ENCODE measurements at places on chromosomes 2 and 18.

DNA sequence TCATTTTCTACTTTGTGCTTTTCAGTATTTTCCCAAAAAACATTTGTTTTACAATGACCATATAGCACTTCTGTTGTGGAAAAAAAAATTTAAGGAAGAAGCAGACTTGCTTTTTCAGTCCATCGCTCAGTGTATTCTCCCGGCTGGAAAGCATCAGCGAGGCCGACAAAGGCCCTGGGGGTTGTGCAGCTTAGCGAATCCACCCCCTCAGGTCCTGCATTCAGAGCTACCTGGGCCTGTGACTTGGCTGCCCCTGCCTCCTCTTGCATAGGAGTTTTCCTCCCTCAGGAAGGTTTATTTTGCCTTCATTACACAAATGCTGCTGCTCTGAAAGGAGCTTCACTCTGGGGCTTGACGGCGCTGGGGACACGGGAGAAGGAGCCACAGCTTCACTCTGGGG lies 244.4 kb upstream of the MGAT5 start:
- DNase-seq: no peak

- no peak for DNase-seq
These were observed 105.0 kb upstream of the ZFP36L2 start for GRCh38 chr2:43331422-43331821.

GRCh38 chr2:55451699-55452098 lies 32.0 kb upstream of the CCDC88A start:
- no peak for DNase-seq

- DNase-seq: no peak
These were observed 20.6 kb upstream of the GCC2 start for GRCh38 chr2:108428286-108429009.

GRCh38 chr2:78145395-78145996 lies 623.3 kb upstream of the LRRTM4 start:
- no peak for DNase-seq

- DNase-seq: no peak
These were observed 519.7 kb downstream of the PLCL1 start for GRCh38 chr2:198324071-198324470.

- no peak for DNase-seq
These were observed 89.8 kb upstream of the MBOAT2 start for GRCh38 chr2:9093324-9093723.

DNA sequence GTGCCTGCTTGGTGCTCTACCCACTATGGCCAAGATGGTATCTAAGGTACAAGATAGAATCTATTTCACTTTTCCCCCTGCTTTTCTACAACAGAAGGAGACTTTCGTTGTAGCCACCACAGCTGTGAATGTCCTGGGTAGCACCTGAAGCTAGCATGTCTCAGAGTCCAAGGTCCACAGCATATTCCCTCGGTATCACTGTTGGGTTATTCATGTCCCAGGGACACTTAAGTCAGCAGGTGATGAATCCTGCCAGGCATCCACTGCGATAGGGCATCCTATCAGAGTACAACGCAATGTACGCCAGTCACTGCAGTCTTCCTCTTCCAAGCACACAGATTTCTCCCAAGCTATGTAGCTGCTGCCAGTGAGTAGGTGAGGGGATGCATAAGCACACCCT lies 129.1 kb upstream of the LINC00305 start:
- no peak for DNase-seq

GRCh38 chr2:42878581-42878980 lies 86.2 kb upstream of the HAAO start:
- no peak for DNase-seq

DNA sequence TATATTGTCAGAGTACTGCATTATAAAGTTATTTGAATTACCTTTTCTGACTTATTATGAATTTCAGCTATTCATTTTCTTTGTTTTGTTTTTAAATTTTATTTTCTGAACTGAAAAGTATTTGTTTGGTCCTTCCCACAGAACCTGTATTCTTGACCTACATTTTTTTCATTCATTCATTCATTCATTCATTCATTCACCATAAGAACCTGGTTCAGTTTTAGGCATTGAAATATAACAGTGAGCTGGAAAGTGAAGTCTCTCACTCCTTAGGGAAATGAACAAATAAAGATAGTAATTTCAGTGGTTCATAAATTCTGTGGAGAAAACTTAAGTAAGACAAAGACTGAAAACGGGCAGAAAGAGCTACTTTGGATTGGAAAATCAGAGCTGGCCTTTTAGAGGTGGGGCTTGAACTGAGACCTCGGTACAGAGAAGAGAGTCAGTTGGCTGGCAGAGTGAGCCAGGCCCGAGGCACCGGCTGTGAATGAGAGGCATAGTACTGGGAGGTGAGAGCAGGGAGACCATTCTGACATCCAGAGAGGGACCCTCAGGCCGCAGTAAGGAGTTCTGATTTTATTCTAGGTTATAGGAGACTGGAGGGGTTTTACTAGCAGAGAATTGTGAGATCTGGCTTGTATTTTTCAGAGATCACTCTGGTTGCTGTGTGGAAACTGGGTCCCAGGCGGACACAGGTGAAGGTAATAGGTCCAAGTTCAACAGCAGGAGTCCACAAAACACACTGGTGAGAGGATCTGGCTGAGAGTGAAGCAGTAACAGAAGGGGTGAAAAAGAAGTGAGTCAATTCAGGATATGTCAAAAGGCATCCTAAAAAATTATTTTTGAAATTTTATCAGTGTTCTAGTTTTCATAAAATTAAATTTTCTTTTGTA lies 75.8 kb upstream of the FN1 start:
- no peak for DNase-seq

DNA sequence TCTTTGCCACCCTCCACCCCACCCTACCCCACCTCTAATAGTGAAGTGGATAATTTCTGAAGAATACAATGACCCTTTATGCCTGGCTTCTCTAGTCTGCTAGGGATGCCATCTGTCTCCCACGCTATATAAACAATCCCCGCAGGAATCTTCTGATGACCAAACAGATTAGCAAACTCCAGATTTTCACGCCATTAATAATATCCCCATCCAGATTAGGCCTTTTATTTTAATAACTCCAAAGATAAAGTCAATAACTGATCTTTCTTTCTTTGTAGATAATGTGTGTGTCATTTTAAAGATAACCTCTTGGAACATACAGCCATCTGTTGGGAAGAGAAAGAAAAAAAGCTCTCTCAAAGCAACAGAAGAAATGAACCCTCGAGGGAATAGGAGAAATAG lies 47.9 kb upstream of the CCDC150 start:
- no peak for DNase-seq

- DNase-seq: no peak
These were observed 1.4 kb downstream of the PARD6G start for GRCh38 chr18:80245781-80246444.

GRCh38 chr2:177529166-177529565 lies 136.6 kb downstream of the AGPS start:
- no peak for DNase-seq

DNA sequence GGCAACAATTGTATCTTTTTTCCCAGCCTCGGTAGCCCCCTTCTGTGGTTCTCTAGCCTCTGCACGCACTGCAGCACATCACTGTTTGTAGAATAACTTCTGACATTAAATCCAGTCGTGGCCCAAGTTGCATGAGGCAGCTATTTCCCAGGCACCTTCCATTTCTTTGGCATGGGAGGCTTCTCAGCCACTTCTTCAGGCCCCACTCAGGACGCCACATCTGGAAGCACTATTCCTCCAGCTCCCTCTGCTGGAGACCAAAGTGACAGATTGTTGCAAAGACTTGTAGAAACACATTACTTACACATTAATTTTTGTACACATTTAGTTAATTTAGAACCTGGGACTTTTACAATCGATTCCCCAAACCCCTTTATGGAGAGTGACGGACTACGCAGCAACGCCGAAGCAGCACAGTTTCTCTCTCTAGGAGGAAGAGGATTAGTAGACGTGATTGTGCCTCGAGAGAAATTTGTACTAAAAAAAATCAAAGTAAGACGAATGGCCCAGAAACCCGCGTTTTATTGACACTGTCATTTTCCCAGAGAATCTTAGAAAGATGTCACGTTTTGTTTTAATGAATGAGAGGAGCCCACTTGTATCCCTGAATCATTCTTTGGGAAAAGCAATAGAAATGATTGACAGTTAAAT lies 57.8 kb upstream of the RGPD5 start:
- no peak for DNase-seq

DNA sequence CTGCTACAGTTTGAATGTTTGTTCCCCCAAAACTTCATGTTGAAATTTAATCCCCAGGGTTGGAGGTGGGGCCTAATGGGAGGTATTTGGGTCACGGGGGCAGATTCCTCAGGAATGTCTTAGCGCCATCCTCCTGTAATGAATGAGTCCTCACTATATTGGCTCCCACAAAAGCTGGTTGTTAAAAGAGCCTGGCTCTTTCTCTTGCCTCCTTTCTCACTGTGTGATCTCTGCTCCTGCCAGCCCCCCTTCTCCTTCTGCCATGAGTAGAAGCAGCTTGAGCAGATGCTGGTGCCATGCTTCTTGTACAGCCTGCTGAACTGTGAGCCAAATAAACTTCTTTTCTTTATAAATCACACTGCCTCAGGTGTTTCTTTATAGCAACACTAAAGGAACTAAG lies 721.0 kb upstream of the PKDCC start:
- no peak for DNase-seq

GRCh38 chr2:62382757-62383156 lies 123.2 kb downstream of the TMEM17 start:
- no peak for DNase-seq

DNA sequence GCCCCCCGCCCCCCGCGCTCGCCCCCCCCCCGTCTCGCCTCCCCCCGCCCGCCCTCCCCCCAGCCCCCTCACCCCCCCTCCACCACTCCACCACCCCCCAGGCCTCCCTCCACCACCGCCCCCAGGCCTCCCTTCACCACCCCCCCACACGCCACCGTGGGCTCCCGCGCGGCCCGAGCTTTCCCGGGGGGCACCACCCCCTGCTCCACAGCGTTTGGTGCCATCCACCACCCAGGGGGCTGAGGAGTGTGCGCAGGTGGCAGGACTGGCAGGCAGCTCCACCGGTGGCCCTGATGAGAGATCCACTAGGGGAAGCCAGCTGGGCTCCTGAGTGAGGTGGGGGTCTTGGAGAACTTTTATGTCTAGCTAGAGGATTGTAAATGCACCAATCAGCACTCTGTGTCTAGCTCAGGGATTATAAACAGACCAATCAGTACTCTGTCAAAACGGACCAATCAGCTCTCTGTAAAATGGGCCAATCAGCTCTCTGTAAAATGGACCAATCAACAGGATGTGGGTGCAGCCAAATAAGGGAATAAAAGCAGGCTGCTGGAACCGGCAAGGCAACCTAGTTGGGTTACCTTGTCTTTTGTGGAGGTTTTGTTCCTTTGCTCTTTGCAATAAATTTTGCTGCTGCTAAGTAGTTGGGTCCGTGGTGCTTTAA lies 43.0 kb upstream of the ITSN2 start:
- no peak for DNase-seq

DNA sequence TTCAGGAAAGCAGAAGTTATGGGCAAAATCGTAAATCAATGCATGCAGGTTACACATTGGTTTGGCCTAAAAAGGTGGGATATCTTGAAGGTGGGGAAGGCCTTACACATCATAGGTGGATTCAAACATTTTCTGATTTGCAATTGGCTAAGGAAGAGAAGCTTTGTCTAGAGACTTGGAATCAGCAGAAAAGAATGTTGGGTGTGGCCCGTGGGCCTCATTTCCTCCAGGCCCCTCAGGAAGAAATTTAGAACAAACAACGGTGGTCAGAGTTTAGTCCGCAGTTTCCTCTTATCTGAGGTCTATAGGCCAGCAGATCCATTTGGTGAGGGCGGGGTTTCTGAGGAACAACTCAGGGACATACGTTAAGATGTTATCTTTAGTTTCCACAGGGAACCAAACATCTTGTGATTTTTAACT lies 50.9 kb upstream of the AFF3 start:
- no peak for DNase-seq

GRCh38 chr18:3358310-3358709 lies 91.7 kb upstream of the TGIF1 start:
- no peak for DNase-seq

DNA sequence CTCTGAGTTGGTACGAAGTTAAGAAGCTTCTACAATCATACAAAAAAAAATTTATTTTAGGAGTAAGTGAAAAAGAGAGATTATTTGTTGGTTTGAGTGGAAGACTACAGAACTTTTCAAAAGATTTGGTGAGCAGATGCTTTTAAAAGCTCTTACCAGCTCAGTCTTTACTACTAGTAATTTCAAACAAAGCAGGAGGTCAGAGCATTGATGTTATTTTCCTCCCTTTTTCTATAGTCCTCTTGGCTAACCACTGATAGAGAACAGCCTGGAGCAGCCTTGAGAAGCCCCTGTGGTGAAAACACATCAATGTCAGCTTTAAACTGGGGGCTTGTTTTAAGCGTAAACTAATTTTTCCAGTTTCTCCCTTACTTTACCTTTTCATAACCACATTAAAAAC lies 559.3 kb upstream of the CDH2 start:
- DNase-seq: no peak

- no peak for DNase-seq
These were observed 33.6 kb upstream of the GLI2 start for GRCh38 chr2:120702061-120702460.

DNA sequence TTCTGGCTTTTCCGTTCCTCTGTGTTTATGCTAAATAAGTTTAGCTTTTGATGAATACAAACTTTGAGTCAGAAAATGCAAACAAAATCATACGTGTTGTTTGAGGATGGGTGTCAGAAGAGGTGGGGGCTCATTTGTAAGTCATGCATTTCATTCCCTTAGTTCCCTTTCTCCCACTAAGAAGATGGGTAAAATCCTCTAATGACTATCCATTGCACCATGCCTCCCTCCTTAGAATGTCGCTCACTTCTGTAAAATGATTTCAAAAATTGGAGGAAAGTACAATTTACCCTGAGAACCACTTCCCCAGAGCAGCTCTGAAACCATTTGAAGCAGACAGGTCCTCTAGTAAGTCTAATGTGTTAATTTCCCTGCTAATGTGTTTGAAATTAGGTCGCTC lies 629.6 kb upstream of the VRK2 start:
- DNase-seq: no peak

GRCh38 chr2:190205657-190206056 lies 114.0 kb downstream of the HIBCH start:
- no peak for DNase-seq

- no peak for DNase-seq
These were observed 17.6 kb downstream of the PTPRM start for GRCh38 chr18:7584646-7585275.

DNA sequence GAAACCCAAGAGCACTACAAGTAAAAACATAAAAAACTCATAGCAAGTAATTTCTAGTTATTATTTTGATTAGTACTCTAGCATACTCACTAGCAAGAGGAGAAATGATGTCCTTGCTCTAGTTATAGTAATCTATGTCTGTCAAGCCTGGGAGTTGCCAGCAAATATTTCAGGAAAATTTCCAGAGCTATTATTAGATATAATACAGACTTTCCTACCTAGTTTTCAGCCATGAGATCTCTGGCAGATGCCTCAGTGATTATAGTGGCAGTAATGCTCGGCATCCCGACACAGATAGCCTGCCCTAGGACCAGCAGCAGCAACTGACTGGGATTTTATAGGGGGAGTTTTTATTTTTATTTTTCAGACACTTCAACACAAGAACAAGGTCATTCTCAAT lies 224.4 kb downstream of the ZNF385B start:
- no peak for DNase-seq

DNA sequence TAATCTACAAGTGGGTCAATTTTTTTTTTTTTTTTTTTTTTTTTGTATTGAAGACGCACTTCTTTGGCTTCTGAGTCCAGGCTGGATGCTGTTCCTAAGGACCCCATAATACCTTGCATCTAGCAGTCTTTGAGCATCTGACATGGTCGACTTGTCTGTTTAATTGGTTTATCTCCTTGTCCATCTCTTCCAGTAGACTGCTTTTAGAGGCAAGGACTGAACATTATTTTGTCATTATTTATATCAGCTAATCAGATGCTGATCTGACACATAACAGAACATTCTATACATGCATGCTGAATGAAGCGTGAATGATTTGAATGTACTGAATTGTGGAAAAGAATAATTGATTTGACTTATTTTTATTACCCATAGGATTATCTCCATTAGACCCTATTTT lies 118.7 kb downstream of the CDH7 start:
- no peak for DNase-seq
